ENCODE measurements at places on chromosomes 12 and 14.

DNA sequence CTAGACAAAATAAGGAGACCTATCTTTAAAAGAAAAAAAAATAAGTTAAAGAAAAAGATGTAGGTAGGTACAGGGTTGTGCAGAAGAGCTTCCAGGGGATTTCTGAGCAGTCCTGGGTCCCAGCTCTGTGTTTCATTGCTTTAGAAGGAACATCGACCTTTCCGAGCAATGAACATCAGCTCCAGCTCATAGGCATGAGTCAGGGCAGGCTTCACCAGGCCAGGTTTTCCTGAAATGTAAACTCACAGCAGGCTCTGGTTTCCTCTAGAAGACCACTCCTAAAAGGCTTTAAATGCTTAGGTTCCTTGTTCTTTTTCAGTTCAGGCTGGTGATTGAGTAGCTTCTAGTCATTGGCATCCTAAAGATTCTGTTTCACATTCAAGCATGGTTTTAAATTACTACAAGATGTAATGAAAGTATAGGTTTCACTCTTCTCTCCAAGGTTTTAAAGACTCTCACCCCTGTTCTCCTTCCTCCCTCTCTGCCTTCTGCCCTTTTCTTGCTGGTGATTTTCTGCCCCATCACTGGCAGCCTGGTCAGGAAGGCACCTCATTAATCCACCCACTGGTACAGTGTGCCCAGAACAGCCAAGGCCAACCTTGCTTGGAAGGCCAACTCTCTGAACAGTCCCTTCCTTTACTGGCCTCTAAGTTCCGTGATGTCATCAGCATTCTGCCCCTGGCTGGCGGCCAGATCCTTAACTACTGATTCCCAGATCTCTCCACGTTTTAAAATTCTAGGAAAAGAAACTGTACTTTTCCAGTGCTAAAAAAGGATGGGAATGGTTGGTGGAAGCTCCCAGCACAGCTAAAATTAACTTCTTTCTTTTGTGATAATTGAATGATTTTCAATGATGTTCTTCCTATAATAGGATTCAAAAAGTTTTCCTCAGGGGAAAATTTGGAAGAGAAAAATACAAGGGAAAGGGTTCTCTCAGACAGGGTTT, 109.4 kb upstream of the HIF1A start:
- no peak for DNase-seq

- no peak for DNase-seq
These were observed 154.0 kb downstream of the PIWIL1 start for GRCh38 chr12:130491421-130492357.

GRCh38 chr14:84750763-84751554, 779.0 kb upstream of the FLRT2 start:
- no peak for DNase-seq

- DNase-seq = no peak
These were observed 98.1 kb downstream of the ESR2 start for GRCh38 chr14:64196056-64196455.

GRCh38 chr14:76941946-76942805, 86.3 kb downstream of the IRF2BPL start:
- no peak for DNase-seq

- DNase-seq = no peak
These were observed 4.7 kb downstream of the SYNE2 start for GRCh38 chr14:63857466-63858030.

DNA sequence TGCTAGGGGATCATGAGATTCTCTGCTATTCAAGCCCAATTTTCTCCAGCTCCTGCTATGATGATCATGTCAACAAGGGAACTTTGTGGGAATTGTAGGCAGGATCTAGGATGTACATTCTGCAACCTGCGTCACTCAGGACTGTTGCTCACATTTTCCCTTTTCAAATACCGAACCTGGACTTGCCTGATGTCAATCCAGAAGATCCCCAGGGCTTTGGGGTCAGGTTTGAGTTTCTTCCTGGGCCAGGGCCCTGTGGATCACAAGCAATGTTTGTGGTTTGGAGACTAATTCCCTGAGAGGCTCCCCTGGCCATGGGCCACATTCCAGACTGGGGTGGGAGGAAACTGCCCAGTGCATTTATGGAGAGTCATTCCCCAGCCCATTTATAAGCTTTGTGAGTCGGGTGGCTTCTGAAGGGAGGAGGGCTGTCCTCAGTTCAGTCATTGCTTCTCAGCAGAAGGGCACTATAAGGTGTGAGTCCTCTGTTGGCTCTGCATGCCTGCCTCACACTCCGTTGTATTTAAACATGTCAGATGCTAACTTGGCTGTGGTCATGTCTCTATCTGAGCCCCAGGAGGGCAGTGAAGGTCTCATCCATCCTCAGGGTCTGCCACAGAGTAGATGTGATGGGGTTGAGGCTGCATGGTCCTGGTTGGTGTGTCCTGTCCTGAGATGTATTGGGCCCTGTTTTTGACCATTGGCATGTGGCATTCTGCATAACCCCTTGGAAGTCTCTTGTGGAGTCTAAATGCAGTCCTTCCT, 6.5 kb downstream of the KRT86 start:
- DNase-seq = no peak

DNA sequence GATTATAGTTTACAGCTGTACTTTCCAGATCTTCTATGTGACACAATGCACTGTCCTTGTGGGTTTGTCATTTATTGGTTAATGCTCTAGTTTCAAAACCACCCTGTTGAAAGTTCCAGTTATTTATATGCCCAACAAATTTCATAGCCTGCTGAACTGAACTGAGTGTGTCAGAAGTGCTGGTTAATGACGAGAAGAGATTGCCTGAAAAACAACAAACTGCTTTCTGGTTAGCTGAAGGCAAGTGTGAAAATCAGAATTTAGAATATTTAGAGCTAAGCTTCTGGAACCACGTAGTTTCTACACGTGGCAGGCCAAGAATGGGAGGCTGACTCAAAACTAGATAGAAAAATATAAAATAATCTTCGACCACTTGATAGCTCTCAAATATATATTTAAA, 19.1 kb upstream of the RIN3 start:
- DNase-seq = no peak

DNA sequence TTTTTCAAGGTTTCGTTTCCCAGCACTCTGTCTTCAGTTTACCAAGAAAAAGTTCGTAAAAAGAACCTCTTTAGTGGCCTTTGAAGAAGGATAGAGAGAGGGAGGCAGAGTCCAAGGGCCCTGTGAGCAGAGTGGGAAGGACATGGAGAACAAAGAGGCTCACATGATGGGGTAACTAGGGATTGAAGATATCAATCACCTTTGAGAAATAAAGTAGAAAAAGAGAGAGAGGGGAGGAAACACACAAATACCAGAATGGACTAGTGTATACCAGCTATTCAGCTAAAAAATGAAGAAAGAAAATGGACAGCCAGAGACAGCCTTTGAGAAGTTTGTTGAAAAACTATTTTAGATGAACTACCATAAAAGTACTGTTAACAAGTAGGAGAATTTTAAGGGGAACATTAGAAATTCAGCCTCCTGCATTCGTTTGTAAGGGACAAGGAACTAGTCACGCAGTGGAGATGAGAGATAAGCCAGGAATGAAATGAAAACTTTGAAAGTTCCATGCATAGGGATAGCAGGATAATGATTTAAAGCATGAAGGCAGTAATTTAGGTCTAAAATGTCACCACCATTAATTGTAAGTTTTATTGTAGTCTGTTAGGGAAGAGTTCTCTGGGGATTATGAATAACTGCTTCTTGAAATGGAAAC, 82.1 kb downstream of the SPTSSA start:
- DNase-seq = no peak

DNA sequence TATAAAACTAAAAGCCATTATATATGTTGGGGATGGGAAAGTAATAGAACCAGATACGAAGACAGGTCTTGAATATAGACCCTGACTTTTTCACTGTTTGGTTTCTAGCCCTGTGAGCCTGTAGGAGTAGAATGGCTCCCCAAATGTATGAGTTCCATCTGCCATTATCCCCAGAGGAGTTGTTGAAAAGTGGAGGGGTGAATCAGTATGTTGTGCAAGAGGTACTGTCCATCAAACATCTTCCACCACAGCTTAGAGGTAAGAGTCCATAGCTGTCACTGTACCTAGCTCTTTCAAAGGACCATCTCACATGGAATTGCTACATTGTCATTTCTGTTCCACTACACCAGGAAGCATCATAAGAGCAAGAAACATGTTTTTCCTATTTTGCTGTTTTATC, 1.1 kb downstream of the NCAPD2 start:
- DNase-seq = no peak

DNA sequence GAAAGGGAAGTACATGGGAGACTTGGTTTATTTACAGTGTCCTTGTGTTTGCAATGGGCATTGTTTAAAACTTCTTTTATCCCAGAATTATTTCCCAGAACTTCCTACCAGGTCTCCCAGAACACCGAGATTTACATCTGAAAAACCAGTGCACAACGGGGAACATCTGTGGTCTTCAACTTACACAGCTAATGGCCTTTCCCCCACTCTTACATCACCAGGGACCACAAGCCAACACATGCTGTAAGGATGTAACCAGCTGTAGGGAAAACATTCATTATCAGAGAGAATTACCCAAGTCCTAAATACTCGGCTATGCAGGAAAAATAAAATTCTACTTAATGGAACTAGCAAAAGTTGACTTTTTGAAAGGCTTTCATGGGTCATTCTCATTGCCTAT, 267.6 kb downstream of the DUSP6 start:
- DNase-seq = no peak

GRCh38 chr12:3117144-3117581, 40.0 kb downstream of the TSPAN9 start:
- DNase-seq = no peak

- no peak for DNase-seq
These were observed 3.0 kb downstream of the GZMB start for GRCh38 chr14:24630872-24631477.

DNA sequence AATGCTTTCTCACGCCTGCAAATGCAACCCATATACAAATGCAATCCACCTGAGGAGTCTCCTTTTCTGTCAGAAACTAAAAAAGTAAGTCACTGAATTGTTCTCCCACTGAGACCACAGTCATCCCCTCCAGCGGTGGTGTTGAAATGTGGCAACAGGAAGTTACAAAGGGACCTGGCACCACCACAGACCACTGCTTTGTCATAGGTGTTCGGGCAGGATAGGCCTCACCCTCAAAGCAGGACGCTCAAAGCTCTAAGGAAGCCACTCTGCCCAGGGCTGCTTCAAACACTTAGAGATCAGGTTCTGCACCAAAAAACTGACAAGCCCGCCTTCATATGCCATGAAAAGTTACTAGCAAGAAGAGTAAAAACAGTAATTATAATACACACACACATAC, 11.3 kb downstream of the PHLDA1 start:
- DNase-seq = peak; percentile 72

- DNase-seq = no peak
These were observed 3.7 kb downstream of the DDX24 start for GRCh38 chr14:94077111-94077821.

DNA sequence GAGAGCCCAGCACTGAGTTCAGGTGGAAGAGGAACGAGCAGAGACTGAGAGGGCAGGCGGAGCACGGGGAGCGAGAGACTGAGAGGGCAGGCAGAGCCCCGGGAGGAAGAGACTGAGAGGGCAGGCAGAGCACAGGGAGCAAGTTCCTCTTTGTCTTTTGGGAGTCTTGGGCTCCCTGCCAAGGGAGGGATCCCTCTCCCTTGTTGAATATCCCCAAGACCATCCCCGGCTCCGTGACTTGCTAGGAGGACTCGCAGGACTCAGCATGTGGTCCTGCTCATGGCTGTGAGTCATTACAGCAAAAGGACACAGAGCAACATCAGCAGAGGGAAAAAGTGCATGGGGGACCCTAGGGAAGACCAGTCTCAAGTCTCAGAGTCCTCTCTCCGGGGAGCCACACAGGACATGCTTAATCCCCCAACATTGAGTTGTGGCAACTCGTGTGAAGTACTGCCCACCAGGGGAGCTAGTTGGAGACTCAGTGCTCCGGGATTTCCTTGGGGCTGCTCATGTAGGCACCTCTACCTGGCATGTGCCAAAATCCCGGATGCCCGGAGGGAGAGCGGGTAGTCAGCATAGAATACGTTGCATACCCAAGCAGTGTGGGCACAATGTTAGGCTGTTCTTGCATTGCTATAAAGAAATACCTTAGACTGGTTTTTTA, 81.0 kb downstream of the CCDC92 start:
- DNase-seq = no peak

GRCh38 chr12:2004113-2004929, at the start of gene DCP1B:
Gene DCP1B, minus strand, starts transcription at chr12:2004457. Its CDS starts 26 bp downstream, at chr12:2004431.
- peak; percentile 93 for DNase-seq

DNA sequence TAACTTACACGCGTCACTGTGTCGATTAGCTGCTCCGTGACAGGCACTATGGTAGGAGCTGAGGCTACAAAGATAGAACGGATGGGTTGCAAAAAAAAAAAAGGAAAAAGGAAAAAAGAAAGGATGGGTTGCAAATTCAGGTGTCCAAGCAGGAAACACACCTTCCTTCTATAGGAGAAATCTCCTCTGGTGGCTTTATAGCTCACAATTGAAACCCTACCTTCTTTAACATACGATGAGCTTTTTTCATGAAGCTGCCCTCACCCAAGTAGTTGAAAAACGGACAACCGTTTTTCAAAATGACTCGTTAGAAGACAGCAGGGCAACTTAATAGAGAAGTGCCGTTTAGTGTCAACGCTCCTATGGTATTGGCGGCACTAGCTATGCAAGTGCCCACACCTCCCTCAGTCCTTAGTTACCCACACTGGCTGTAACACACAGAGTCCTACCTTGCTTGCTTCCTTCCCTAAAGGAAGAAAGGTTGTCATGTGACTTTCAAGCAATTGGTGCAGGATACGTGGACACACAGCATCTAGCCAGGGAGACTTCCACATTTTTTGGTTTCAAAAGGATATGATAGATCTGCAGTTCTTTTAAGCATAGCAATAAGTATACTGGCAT, 682 bp upstream of the TRIP11 start:
- no peak for DNase-seq

GRCh38 chr14:68966872-68967301, 12.2 kb downstream of the ACTN1 start:
- no peak for DNase-seq

DNA sequence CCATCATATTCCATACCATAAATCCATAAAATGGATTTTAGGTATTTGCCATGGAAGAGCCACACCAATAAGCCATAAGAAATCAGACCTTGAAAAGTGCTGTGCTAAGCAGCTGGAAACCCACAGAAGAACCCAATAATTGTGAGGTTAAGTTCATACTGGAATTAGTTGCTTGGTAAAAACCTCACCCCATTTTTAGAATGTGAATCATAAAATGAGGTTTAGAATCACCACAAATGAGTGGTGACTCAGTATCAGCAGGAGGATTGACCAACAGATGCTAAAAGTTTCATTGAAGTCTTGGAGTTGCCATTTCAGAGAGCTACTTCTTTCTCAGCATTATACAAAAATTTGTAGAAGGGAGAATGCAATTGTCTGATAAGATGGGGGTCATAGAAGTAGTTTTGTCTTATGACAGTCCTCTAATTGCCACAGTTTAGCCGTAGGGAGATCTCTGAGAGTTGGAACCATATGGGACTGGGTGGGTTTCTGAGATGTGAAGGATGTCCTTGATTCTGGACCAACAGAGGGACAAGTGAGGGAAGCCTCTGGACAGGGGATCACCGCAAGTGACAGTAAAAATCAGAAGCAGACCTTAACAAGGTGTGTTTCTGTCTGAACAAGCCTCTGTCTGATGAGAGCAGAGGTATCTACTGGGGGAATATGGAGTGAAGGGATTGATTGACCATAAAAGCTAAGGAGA, 1.4 kb upstream of the STON2 start:
- DNase-seq = no peak

GRCh38 chr12:113232089-113232839, 11.0 kb downstream of the TPCN1 start:
- no peak for DNase-seq
